ENCODE measurements at places on chromosomes 1 and 21.

DNA sequence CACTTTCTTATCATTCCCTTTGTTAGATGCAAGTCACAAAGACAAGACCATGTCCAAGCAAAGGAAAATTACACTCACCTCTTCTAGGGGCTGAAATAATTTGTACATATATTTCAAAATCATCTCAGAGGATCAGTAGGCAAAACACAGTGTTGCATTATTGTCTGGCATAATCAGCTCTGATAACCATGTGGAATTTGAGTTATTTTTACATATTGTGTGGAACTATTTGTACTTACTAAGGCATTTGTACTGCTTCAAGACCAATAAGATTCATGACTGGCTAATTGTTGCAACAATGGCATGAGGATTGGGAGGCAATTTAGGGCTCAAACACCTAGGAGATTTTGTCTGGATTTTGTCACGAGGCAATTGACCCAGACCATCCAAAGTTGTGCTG lies 1716.4 kb downstream of the BRINP3 start:
- DNase-seq = no peak

GRCh38 chr1:37177230-37177864 lies 143.0 kb upstream of the GRIK3 start:
- DNase-seq = peak; percentile 4

GRCh38 chr1:20390589-20391331 lies 95.2 kb downstream of the CAMK2N1 start:
- no peak for DNase-seq

GRCh38 chr1:234164098-234164709 lies 209.1 kb upstream of the COA6 start:
- no peak for DNase-seq

DNA sequence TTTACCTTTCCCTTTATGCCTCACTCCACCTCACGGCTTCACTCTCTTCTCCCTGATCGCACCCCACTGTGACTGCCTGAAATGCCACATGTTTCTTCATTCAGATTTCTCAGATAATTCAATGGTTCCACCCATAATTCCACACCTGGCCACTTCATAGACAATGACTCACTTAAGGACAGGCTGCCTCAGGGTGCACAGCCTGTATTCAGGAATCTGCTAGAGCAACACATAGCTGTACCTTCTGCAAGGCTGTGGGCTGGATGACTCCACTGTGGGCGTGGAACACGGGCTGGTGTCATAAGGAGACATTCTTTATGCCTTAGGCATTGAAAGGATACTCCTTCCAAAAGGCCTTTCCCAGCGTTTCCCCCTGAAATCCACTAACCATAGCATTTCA lies 36.1 kb downstream of the L1TD1 start:
- DNase-seq = no peak

DNA sequence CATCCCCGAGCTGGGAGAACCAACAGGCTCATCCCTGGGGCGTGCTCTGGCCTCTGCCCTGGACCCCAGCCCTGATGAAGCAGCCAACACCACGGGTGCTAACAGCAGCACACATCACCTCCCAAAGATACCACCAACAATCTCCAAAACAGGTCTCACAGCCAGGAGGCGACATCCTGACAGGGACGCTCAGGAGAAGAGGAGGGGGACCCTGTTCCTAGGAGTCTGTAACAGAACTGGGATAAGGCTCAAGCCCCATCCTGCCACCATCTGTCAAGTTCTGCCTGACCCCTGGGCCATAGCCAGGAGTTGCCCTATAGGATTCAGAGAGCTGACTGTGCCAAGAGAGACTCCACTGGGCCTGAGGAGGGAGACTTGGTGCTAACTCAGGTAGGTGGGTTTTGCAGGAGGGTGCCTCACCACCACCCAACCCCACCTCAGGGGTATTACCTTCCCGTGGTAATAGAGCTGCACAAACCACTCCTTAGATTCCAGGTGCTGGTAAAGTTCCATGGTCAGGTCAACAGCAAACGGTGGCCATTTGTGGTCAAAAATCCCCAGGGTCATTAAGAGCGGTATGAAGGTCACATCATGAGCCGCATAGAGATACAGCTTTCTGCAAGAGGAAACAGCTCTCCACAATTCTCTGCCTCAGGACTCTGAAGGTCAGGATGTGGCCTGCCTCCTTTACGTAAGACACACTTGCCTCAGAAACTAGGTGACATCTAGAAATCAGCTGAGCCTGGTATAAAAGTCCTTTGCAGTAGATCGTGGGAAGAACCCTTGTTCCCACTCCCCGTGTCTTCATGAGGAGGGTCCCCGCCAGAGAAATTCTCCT lies 22.3 kb downstream of the ACP6 start:
- peak; percentile 24 for DNase-seq

- DNase-seq = no peak
These were observed 23.5 kb downstream of the TRIM67 start for GRCh38 chr1:231185391-231185790.

GRCh38 chr1:52590266-52590665 lies 11.9 kb upstream of the GPX7 start:
- no peak for DNase-seq
